ENCODE measurements at places on chromosomes 1 and 21.

- DNase-seq = no peak
Measured at GRCh38 chr1:60619581-60619980, 462.8 kb upstream of the NFIA start.

- DNase-seq = no peak
Measured at GRCh38 chr1:29416267-29417146, 180.2 kb downstream of the PTPRU start.

DNA sequence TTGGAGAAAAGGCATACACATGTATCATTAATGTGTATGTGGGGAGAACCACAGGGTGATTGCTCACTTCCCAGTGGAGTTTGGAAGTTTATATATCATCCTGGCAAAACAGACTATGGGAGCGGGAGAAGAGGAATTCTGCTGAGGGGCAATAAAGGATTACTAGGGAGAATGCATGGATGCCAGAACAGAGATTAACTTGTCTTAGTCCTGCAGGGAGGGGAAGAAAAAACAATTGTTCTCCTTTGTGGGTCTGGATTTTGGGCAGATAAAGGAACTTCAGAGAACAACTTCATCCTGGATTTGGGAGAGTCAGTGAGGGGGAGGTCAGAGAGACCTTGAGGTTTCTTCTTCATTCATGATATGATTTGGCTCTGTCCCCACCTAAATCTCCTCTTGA lies 55.9 kb upstream of the SOX13 start:
- DNase-seq = no peak

GRCh38 chr1:76572229-76572628 lies 295.1 kb upstream of the ST6GALNAC5 start:
- no peak for DNase-seq

- no peak for DNase-seq
Measured at GRCh38 chr21:41032541-41032940, 135.4 kb upstream of the BACE2 start.

DNA sequence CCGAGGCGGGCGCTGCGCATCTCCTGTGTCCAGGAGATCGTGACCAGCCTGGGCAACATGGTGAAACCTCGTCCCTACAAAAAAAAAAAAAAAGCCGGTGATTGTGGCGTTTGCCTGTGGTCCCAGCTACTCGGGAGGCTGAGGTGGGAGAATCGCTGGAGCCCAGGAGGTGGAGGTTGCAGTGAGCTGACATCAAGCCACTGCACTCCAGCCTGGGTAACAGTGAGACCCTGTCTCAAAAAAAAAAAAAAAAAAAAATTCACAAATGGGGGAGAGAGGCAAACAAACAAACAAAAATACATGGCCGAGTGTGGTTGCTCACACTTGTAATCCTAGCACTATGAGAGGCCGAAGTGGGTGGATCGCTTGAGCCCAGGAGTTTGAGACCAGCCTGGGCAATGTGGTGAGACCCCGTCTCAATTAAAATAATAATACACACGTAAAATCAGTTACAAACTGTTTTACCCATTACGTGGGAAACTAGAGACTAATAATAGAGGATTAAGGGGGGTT lies 758 bp downstream of the TATDN3 start:
- no peak for DNase-seq

DNA sequence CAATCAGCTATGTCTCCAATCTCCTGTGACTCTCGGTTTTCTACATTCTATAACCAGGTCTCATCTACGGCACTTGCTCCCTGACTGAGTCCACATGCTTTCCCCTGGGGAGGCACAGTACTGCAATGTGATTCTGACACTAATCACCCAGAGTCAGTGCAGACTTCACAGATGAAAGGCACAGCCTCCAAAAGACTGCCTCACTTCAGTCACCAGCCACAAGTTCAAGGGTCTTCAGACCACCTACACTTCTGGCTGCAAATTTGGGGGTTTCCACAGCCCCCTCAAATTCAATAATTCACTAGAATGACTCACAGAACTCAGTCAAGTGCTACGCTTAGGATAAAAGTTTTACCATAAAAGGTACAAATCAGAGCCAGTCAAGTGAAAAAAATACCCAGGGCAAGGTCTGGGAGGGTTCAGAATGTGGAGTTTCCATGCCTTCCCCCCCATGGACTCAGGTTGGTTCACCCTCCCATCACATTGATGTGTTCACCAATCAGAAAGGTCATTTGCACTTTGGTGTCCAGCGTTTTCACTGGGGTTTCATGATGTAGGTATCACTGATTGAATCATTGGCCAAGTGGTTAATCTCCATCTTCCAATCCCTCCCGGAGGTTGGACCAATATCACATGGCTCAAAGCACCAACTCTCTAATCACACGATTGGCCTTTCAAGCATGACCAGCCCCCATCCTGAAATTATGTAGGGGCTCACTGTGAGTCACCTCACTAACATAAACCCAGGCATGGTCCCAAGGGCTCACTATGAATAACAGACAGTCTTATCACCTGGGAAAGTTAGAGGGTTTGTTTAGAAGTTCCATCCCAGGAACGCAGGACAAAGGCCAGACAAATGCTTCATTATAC lies 182.9 kb upstream of the CAMK1G start:
- DNase-seq = no peak

All from stimulated activated CD4-positive, alpha-beta T cell treated with anti-CD3 and anti-CD28 coated beads, Interleukin-1b, Interleukin-23, amount 100 ng/mL, for 4 hours (primary cell).